Activated T-cell treated with anti-CD3 and anti-CD28 coated beads, Interleukin-2, amount 50 U/mL, for 72 hours (primary cell): ENCODE measurements at places on chromosomes 12 and 14.

GRCh38 chr12:124493809-124494750 lies 73.3 kb downstream of the NCOR2 start:
- peaks cover 43% of the 10 kb centered on the region for H3K4me1 ChIP-seq
- peak; percentile 61 for DNase-seq
- H3K27ac ChIP-seq, result peak overlapping the region; percentile 96
- H3K36me3 ChIP-seq, result no peaks in the 10 kb centered on the region
- peak overlapping the region; percentile 80 for H3K4me3 ChIP-seq

GRCh38 chr14:29836395-29836794 lies 91.3 kb downstream of the PRKD1 start:
- H3K27ac ChIP-seq, result no peak overlapping the region
- no peaks in the 10 kb centered on the region for H3K4me1 ChIP-seq
- no peaks in the 10 kb centered on the region for H3K27me3 ChIP-seq
- H3K4me3 ChIP-seq, result no peak overlapping the region

- no peak for DNase-seq
- H3K4me1 ChIP-seq, result peaks cover 99% of the 10 kb centered on the region
- peak overlapping the region; percentile 99 for H3K27ac ChIP-seq
- H3K4me3 ChIP-seq, result peak overlapping the region; percentile 94
- peaks cover 8% of the 10 kb centered on the region for H3K36me3 ChIP-seq
Measured at GRCh38 chr14:61342932-61343331, 21.6 kb downstream of the PRKCH start.

GRCh38 chr14:32509632-32510187 lies 180.6 kb downstream of the AKAP6 start:
- H3K4me1 ChIP-seq, result no peaks in the 10 kb centered on the region
- H3K27ac ChIP-seq, result peak overlapping the region; percentile 39
- H3K36me3 ChIP-seq, result no peaks in the 10 kb centered on the region
- no peaks in the 10 kb centered on the region for H3K27me3 ChIP-seq
- no peak overlapping the region for H3K4me3 ChIP-seq

DNA sequence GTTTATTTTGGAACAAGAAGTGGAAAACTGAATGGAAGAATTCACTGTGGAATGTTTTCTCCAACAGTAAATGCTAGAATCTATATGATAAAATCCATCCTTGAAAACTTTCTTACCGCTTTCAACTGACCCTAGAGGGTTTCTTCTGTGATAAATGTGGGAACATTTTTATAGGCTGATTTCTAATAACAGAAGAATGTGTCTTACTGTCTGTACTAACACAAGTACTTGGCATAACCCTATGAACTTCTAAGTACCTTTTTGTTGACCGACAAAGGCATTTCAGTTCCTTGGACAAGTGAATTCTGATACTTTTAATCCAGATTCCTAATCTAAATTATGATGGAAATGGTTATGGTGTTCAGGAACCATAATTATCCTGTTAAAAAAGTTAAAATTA lies 1109.7 kb upstream of the FLRT2 start:
- H3K27ac ChIP-seq, result no peak overlapping the region
- no peak overlapping the region for H3K4me3 ChIP-seq
- no peak for DNase-seq
- H3K4me1 ChIP-seq, result no peaks in the 10 kb centered on the region
- H3K27me3 ChIP-seq, result no peaks in the 10 kb centered on the region

- H3K27ac ChIP-seq, result no peak overlapping the region
- no peaks in the 10 kb centered on the region for H3K36me3 ChIP-seq
- no peak overlapping the region for H3K4me3 ChIP-seq
- no peaks in the 10 kb centered on the region for H3K27me3 ChIP-seq
- no peak for DNase-seq
Measured at GRCh38 chr14:31902002-31902401, 175.1 kb upstream of the ARHGAP5 start.
